ENCODE measurements at places on chromosomes 4 and X. TPM values are rescaled to one million over a fixed set of nuclear protein-coding genes. Genes with fewer than 3 reads are reported as not detected.

Gene ATP8A1
- total RNA-seq: 1.9 TPM

DNA sequence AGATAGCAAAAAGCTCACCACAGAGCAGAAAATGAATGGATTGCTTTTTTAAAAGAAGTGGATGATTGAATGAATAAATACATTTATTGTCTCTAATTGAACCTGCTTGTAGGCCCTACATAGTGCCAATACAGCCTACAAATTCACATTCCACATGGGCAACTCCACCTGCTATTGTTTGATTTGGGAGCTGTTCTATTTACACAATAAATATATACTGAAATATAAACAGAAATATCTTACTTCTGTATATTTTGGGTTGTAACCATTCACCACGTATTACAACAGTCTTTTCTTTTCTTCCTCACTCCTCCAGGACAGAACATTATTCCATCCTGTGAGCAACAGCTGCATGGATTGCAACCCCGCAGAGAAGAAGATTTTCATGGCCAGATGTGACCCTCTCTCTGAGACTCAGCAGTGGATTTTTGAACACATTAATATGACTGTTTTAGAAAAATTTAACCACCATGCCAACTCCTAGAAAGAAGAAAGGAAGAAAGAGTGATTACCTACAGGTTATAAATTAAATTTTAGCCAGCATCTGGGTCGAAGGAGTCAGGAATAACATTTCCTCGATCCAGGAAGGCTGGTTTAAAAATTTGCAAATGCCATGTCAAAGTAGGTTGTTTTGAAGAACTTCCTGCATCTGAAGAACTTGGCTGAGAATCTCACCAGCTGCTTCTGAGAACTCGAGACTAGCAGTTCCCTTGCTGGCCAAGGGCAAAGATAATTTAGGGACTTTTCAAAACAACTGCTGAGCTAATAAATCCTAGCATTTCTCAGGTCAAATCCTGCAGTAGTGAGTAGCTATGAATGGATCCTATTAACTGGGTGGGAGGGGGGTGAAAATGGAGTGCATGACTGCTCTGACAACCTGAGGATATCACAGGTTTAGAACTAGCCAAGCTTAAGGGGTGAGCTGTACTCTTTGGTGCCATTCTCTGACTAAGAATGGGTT lies 128.7 kb upstream of the GALNT7 start:
- no peak overlapping the region for H3K4me3 ChIP-seq
- DNase-seq: no peak
- no peaks in the 10 kb centered on the region for H3K36me3 ChIP-seq
- H3K27me3 ChIP-seq: no peaks in the 10 kb centered on the region

- H3K27me3 ChIP-seq: no peaks in the 10 kb centered on the region
- no peak for DNase-seq
- no peak overlapping the region for H3K27ac ChIP-seq
Measured at GRCh38 chrX:20116087-20116576, 575 bp downstream of the MAP7D2 start.

DNA sequence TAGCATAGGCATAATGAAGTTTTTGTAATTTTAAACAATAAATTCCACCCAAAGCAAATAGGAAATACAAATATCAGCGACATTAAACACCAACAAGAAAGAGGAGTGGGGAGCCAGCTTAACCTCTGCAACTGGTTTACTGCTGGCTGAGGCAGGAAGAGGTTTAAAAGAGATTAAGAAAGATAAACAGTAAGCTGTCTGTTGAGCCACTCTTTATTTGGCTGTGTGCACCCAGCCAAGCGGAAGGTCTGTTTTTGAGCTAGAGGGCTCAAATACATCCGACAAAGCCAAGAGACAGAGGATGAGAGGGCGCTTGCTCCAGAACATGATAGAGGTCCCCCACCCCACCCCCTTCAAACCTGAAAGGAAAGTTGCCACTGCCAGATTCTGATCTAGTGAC lies 191.4 kb downstream of the MGST2 start:
- no peaks in the 10 kb centered on the region for H3K4me1 ChIP-seq
- H3K36me3 ChIP-seq: no peaks in the 10 kb centered on the region
- H3K27ac ChIP-seq: no peak overlapping the region
- H3K27me3 ChIP-seq: no peaks in the 10 kb centered on the region
- no peak overlapping the region for H3K4me3 ChIP-seq
- DNase-seq: no peak

DNA sequence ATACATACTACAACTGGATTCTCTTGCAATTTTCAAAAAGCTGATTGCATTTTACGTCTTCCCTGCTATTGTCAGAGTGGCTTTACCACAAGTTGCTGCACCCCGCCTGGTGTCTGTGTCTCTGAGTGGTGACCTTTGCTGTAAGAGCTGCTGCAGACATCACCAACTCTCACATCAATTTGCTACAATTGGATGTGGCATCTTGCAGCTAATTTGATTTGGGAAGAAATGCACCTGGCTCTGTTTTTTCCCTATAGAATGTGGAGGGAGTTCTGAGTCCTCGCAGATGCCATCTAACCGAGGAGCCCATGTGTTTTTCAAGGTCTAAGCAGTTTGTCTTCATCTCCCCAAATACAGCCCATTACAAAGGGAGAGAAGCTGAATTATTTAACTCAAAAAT lies 73.8 kb upstream of the PHOX2B start:
- H3K4me1 ChIP-seq: no peaks in the 10 kb centered on the region
- DNase-seq: no peak
- no peak overlapping the region for H3K4me3 ChIP-seq
- H3K36me3 ChIP-seq: no peaks in the 10 kb centered on the region
- peaks cover 92% of the 10 kb centered on the region for H3K27me3 ChIP-seq

- H3K27ac ChIP-seq: peak overlapping the region; percentile 10
- H3K4me3 ChIP-seq: no peak overlapping the region
- no peaks in the 10 kb centered on the region for H3K36me3 ChIP-seq
- peaks cover 7% of the 10 kb centered on the region for H3K4me1 ChIP-seq
- DNase-seq: no peak
Measured at GRCh38 chr4:74608151-74608949, 163.4 kb downstream of the AREG start.

GRCh38 chrX:73913580-73913979 lies 350.6 kb downstream of the CHIC1 start:
- H3K36me3 ChIP-seq: no peaks in the 10 kb centered on the region
- no peak for DNase-seq
- peaks cover 5% of the 10 kb centered on the region for H3K4me1 ChIP-seq
- no peak overlapping the region for H3K27ac ChIP-seq
- no peaks in the 10 kb centered on the region for H3K27me3 ChIP-seq

Gene CLNK
- total RNA-seq: not detected

DNA sequence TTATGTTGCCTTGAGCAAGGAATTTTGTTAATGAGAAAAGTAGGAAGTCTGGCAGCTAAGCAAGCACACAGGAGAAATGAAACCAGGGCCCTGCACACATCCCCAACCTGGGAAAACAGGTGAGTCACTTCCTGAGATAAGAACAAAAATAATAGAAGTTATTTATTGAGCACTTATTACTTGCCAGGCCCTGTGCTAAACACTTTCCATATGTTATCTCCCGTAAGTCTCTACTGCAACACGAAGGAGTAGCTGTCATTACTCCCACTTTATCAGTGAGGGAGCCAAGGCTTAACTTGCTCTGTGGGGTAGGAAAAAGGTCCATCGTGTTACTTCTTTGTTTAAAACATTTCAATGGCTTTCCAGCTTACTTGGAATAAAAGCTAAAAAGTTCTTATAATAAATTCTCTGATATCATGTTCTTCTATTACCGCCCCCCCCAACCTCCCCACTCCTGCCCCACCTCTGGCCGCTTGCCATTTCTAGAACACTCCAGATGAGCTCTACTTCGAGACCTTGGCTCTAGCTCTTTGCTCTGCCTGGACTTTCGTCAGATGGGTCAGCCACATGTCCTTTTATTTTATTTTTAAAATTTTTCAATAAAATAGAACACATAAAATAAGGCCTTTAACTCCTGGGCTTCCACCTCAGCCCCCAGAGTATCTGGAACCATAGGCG lies 36.3 kb upstream of the PLAC8 start:
- no peak overlapping the region for H3K27ac ChIP-seq
- no peak overlapping the region for H3K4me3 ChIP-seq
- H3K4me1 ChIP-seq: peaks cover 13% of the 10 kb centered on the region
- no peaks in the 10 kb centered on the region for H3K27me3 ChIP-seq
- no peaks in the 10 kb centered on the region for H3K36me3 ChIP-seq

Gene SORBS2
- 0.34 TPM for total RNA-seq

Gene TMPRSS11F
- total RNA-seq: not detected

Gene INTS6L
- 3.6 TPM for total RNA-seq

DNA sequence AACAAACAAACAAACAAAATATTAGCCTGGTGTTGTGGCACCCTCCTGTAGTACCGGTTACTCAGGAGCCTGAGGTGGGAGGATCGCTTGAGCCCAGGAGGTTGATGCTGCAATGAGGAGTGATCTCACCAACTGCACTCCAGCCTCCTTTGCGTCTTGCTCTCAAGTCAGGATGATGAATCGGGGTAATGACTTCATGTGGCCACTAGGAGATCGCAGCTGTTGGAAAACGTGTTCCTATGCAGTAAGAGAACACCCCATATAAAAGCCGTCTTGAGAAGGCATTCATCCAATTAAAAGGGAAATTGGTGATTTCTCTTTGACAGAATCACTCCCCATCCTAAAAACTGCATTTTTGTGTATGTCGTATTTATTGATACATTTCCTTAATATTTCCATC lies 6.9 kb downstream of the CCNB3 start:
- no peak overlapping the region for H3K27ac ChIP-seq
- H3K4me1 ChIP-seq: no peaks in the 10 kb centered on the region
- DNase-seq: no peak
- no peak overlapping the region for H3K4me3 ChIP-seq
- no peaks in the 10 kb centered on the region for H3K27me3 ChIP-seq

- no peaks in the 10 kb centered on the region for H3K36me3 ChIP-seq
- H3K27ac ChIP-seq: no peak overlapping the region
- no peak overlapping the region for H3K4me3 ChIP-seq
- H3K27me3 ChIP-seq: no peaks in the 10 kb centered on the region
- DNase-seq: no peak
- peaks cover 5% of the 10 kb centered on the region for H3K4me1 ChIP-seq
Measured at GRCh38 chrX:47189906-47190305, 3.7 kb upstream of the UBA1 start.

- peak; percentile 48 for DNase-seq
- no peak overlapping the region for H3K27ac ChIP-seq
- no peaks in the 10 kb centered on the region for H3K4me1 ChIP-seq
- 0 out of 2 replicates have a peak overlapping the region, but pooled peaks have one; percentile 8 for H3K4me3 ChIP-seq
- H3K27me3 ChIP-seq: no peaks in the 10 kb centered on the region
- H3K36me3 ChIP-seq: no peaks in the 10 kb centered on the region
Measured at GRCh38 chrX:57821703-57822387, 88.4 kb downstream of the ZXDA start.

GRCh38 chr4:182808673-182809416 lies 108.3 kb downstream of the DCTD start:
- H3K4me3 ChIP-seq: no peak overlapping the region
- H3K27me3 ChIP-seq: no peaks in the 10 kb centered on the region
- H3K27ac ChIP-seq: no peak overlapping the region
- no peaks in the 10 kb centered on the region for H3K36me3 ChIP-seq
- no peak for DNase-seq

DNA sequence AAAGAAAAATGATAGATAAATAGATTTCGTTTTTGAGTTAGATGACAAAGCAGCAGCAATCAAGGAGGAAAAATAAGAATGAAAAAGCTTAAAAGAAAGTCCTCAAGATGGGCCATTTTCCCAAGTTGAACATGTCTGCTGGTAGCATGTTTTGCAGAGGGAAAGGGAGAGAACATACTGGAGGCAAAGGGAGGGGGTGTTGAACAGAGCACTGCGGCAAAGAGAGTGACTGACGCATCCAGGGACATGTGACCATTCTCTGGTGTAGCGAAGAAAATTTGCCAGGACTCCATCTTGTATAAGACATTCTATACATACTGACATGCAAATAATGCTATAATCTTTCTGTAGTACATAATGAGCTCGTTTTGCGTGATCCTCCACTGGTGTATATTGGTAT lies 1.2 kb downstream of the LINC00632 start:
- no peaks in the 10 kb centered on the region for H3K27me3 ChIP-seq
- H3K36me3 ChIP-seq: no peaks in the 10 kb centered on the region
- DNase-seq: no peak

GRCh38 chrX:103063191-103063845 lies 653 bp downstream of the BEX1 start:
- no peaks in the 10 kb centered on the region for H3K4me1 ChIP-seq
- no peak overlapping the region for H3K4me3 ChIP-seq
- no peaks in the 10 kb centered on the region for H3K27me3 ChIP-seq

Gene AFM
- total RNA-seq: not detected

Gene PAGE3
- total RNA-seq: not detected

Gene KLKB1
- total RNA-seq: 0.10 TPM

Gene PABPC5
- total RNA-seq: not detected

Gene GAGE1
- total RNA-seq: 0.17 TPM

DNA sequence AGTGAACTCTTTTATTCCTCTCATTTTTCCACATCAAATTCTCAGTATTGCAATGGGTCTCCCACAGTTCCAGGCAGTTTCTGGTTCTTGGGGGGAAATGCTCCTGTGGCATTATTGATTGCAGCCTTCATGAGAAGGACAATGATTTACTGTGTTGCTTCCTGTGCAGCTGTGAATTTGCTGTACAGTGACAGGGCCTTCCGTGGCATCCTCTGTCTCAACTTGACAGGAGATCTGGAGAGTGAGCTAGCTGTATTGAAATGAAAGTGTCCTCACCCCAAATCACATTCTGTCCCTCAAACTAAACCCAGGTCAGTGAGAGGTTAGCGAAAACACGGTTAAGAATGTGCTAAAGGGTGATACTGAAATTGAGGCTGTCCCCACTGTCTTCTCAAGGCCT lies 77.1 kb upstream of the ATOH1 start:
- no peaks in the 10 kb centered on the region for H3K27me3 ChIP-seq
- H3K4me3 ChIP-seq: no peak overlapping the region
- no peak overlapping the region for H3K27ac ChIP-seq
- no peaks in the 10 kb centered on the region for H3K36me3 ChIP-seq
- no peak for DNase-seq

DNA sequence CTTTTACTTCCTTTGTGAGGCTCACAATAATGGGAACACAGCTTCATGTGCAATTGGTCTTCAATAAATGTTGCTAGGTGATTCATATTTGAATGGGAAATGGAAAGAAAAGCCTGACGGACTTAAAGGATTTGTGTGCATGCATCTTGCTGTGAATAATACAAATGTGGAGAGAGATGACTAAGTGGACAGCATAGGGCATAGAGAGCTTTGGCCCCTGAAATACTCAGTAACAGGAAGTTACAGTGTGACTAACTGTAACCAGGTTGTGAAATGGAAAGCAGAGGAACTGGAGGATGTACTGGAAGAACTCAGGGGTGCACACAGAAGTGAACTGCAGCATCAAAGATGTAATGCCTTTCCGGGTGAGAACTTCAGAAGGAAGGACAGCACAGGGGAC lies 206.7 kb downstream of the MGST2 start:
- H3K27me3 ChIP-seq: no peaks in the 10 kb centered on the region
- no peak for DNase-seq
- H3K4me3 ChIP-seq: no peak overlapping the region
- no peaks in the 10 kb centered on the region for H3K4me1 ChIP-seq

DNA sequence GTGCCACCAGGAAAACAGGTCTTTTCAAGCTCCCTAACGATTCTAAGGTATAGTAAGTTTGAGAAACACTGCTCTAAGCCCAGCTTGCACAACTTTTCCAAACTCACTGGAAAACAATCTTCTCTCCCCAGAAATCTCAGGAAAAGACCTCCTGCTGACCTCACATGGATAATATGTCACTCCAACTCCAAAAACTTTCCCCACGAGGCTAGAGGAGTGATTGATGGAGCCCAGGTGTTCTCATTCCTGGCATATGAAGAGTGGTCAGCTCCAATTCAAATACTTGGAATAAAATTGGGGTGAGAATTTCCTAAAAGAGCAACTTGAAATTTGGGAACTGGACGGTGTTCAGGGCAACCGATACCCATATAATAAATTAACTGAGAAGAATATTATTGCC lies 299.9 kb downstream of the PPP4R3C start:
- H3K4me3 ChIP-seq: no peak overlapping the region
- no peak for DNase-seq
- no peak overlapping the region for H3K27ac ChIP-seq
- no peaks in the 10 kb centered on the region for H3K4me1 ChIP-seq
- H3K36me3 ChIP-seq: no peaks in the 10 kb centered on the region
